ENCODE measurements at places on chromosomes 7 and 10.

DNA sequence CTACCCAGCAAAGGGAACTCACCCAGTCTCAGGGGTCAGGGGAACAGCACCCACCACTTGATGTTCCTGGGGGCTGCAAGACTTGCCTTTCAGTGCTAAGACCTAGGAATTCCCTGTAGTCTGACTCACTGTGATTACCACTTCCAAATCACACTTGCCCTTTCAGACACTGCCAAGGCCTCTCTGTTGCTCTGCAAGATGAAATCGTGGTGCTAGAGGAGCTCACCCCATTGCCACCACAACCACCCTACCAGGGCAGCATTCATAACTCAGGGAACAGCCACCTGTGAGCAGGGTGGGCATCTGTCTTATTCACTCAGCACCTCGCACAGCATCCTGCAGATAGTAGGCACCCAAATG is 36.5 kb downstream of the XPNPEP1 start:
- no peak for DNase-seq

DNA sequence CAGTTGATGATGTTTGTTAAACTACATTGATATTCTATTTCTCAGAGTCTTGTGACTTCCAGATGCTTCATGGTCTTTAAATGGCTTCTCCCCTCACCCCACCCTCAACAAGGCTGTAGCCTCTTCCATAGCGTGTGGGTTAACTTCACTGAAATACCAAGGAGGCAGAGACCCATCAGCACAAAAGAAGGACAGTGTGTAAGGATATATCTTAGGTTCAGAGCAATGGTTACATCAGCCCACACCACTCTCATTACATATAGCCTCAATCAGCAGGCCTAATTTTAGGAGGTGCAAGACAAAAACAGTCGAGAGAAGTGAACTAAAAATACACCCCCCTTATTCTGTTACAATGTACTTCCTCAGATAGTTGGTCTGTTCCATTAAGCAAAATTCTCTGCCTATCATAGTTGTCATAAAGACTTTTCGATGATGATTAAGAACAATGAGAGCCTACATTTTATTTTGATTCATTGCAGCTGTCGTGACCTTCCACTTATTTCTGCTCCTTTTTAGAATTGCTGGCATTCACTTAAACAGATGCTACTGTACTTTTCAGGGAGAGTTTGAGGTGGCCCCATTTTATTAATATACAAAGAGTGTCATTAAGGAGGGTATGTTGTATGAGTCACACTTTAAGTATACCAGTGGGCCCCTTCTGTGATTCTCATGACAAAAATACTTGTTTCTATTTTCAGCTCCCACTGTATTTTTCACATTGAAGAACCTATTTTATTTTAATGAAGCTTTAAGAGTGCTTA is 52.1 kb downstream of the WIPF3 start:
- DNase-seq: no peak

- DNase-seq: no peak
These were observed 128.7 kb downstream of the ELAPOR2 start for GRCh38 chr7:86930554-86931307.

- DNase-seq: no peak
These were observed 57.6 kb downstream of the LRGUK start for GRCh38 chr7:134184767-134185166.

GRCh38 chr10:99681553-99681952 is 22.2 kb downstream of the ENTPD7 start:
- DNase-seq: no peak

- DNase-seq: peak; percentile 94
These were observed 11.7 kb downstream of the HSPB1 start for GRCh38 chr7:76314042-76314721.

- DNase-seq: no peak
These were observed 16.0 kb downstream of the MYOZ1 start for GRCh38 chr10:73625004-73625883.

GRCh38 chr7:73433924-73434700 is 534 bp downstream of the FZD9 start:
- DNase-seq: peak; percentile 35

DNA sequence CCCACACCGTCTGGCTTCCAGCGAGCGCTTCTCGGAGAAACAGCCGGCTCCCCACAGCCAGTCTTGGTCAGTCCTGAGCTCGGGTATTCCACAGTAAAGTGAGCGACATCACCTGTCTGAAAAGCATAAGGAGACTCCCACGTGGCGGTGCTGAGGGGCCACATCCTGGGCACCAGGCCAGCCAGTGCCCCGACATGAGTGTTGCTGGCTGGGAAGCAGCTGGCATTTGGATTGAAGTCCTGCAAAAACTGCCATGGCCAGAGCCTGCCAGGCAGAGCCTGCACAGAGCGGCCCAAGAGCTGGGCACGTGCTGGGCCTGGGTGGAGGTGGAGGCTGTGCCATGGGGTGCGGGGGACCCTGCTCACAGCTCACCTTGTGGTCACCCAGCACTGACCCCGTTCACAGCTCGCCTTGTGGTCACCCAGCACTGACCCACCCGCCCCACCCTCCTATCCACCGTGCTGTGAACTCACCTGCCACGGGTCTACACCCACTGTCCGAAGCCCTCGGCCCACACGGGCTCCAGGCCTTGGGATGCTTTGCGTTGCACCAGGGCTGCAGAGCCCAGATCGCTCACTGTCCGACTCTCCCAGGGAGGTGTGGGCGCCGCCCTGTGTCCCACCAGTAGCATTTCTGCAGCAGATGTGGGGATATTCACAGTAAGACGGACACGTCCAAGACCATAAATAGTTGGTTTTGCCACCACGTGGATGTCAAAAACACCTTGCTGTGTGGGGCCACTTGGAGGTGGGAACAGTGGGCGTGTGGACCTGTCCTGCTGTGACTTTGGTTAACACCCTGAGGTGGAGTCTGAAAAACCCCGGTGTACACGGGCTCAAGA is 48.8 kb downstream of the PITRM1 start:
- DNase-seq: no peak

DNA sequence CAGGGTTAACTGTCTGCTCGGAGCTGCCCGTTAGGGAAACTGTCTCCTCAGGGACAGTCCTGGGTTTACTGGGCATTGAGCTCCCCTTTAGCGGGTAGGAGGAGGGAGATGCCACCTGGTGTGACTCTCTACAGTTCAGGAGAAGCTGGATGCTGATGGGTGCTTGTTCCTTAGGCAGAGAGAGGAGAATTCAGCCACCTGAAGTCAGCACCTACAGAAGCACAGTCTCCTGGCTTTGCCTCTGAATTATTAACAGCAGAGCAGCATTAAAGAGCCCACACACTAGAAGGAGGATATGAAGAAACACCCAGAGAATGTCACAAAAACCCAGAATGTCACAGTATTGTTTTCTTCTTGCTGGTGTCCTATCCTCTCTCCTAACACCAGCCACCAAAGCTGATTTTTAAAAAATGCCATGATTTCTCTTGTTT is 696 bp downstream of the GIMAP4 start:
- no peak for DNase-seq

- DNase-seq: no peak
These were observed 693 bp downstream of the ADIRF start for GRCh38 chr10:86968994-86969355.

DNA sequence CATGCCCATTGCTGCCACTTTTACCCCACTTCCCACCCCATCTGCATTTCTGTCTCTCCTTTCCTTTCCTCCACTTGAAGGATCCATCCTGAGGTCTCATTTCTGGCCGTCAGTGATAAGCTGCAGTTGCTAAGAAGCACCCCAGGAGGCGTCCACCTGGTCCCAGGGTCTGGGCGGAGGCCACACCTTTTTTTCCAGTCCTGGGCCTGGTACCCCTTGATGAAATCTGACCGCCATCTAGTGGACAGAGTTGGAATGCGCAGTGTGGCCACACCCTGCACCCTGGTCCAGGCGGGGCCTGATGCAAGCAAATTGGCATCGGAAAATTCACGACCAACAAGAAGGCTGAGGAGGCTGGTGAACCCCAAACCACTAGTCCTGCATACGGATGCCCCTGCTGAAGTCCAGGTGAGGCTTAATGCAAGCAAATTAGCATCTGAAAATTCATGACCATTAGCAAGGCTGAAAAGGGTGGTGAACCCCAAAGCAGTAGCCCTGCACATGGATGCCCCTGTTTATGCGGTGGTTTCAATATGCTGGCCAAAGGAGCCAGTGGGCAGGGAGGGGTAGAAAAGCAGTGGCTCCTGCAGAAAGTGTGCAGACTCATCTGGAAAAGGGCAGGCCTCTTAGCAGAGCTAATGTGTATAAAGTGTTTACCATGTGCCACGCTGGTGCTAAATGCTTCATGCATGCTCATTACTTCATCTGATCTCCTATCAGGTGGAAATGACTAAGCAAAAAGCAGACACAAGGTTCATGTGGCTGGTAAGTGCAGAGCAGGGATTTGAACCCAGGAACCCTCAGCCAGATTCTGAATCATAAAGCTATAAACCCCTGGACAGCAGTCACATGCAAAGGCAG is 43.2 kb downstream of the GPAM start:
- DNase-seq: peak; percentile 75

- no peak for DNase-seq
These were observed 128.1 kb downstream of the JMJD1C start for GRCh38 chr10:63337455-63338251.

Measured in activated naive CD8-positive, alpha-beta T cell treated with anti-CD3 and anti-CD28 coated beads for 36 hours (primary cell).